ENCODE measurements at places on chromosomes 3 and 15.

GRCh38 chr3:29412110-29412509, 131.2 kb downstream of the RBMS3 start:
- DNase-seq = no peak

GRCh38 chr3:190322604-190323245, 479 bp upstream of the CLDN1 start:
- DNase-seq = no peak

GRCh38 chr3:81602781-81603180, 158.7 kb downstream of the GBE1 start:
- no peak for DNase-seq

- DNase-seq = no peak
Observed at GRCh38 chr15:32844118-32844711, 126.4 kb downstream of the GREM1 start.

GRCh38 chr15:42726114-42726513, 10.8 kb downstream of the CDAN1 start:
- no peak for DNase-seq

DNA sequence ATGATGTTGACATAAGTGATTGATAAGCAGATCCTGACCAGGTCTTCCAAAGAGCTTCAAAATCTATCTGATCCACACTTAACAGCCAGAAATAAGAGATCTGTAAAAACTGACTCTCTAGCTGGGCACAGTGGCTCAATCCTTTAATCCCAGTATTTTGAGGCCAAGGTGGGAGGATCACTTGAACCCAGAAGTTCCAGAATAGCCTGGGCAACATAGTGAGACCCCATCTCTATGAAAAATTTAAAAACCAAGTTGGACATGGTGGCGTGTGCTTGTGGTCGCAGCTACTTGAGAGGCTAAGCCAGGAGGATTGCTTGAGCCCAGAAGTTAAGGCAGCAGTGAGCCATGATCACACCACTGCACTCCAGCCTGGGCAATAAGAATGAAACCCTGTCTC, 43.6 kb downstream of the PIGB start:
- DNase-seq = no peak

DNA sequence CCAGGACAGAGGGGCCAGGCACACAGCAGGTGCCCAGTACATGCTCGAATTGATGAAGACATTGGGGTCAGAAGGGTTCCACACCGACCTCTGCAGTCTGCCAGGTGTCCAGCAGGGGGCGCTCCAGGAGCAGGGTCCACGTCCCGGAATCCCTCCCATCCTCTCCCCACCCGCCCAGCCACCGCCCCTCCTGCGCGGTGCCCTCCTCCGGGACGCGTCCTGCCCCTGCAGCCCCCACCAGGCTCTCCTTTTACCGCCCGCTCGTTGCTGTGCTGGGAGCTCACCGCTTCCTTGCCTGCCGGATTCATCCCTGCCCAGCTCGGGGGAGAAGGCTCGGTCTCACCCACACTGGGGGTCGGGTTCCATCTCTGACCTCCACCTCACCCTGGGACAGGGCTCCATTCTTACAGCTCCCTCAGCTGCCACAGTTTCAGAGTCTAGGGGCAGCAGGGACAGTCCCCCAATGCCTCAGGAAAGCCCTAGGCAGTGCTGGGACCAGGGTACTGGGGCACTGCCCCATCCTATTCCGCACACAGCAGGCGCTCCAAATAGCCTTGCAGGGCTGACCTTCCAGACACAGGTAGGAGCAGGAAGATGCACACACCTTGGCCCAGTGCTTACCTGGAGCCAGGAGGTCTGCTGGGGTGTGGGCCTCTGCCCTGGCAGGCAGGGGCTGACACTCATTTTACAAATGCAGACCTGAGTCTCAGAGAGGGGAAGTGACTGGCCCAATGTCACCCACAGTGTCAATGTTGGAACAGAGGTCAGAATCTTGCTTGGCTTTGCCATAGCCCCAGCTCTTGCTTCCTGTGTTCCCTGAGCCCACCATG, 31.0 kb downstream of the GRIP2 start:
- peak; percentile 43 for DNase-seq

- DNase-seq = no peak
Observed at GRCh38 chr3:103918336-103918735, 1448.4 kb upstream of the ALCAM start.

DNA sequence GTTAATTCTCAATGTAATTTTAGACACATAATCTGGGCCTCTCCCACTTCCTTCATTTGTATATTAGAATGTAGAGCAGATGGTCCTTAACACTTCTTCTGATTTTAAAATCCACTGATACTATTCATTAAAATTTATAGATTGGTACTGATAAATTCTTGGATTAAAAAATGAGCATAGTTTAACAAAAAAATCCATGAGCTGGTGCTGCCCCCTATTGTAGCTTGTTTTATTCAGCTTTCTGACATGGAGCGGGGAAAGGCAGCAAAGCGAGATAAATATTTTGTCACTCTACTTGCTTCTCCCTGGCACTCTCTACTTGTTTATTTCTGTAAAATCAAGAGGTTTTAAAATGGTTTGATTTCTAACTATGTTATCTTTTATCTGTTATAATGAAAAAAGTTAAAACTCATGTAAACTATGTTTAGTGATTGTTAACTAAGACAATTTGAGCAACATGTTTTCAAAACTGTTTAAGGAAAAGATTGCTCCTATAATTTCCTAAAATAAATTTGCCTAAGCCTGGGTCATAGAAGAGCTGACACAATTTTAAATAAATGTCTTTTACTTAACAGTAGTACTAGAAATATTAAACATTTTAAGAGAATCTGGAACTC, 26.5 kb upstream of the PLOD2 start:
- DNase-seq = peak; percentile 33

DNA sequence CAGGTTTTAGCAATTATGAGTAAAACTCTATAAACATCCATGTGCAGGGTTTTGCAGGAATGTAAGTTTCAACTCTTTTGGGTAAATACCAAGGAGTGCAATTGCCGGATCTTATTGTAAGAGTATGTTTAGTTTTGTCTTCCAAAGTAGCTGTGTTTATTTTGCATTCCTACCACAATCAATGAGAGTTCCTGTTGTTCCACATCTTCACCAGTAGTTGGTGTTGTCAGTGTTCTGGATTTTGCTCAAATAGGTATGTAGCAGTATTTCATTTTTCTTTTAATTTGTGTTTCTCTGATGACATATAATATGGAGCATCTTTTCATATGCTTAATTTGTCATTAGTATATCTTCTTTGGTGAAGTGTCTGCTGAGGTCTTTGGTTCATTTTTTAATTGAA, 185.1 kb upstream of the GALNT15 start:
- DNase-seq = no peak

- DNase-seq = no peak
Observed at GRCh38 chr3:62332017-62332416, 41.3 kb downstream of the FEZF2 start.

GRCh38 chr15:62896380-62896866, 146.1 kb upstream of the TPM1 start:
- no peak for DNase-seq

DNA sequence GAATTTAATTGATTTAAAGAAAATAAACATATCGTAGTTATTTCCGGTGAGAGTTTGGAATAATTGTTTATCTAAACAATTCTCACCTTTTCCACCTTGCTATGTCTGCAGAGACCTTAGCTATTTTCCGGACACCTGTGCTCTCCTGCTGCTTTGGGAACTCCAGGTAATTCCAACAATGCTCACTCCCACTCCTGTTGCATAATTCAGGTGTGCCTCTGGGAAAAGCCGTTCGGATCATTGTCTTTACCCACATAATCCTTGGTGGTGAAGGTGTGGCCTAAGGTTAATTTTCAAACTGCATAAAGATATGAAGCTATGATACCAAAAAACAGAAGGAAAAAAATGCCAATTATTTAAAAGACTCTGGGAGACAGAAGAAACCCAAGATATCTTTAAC, 59.4 kb downstream of the LDHAL6B start:
- DNase-seq = no peak

GRCh38 chr3:54067055-54067698, 55.2 kb upstream of the CACNA2D3 start:
- no peak for DNase-seq

DNA sequence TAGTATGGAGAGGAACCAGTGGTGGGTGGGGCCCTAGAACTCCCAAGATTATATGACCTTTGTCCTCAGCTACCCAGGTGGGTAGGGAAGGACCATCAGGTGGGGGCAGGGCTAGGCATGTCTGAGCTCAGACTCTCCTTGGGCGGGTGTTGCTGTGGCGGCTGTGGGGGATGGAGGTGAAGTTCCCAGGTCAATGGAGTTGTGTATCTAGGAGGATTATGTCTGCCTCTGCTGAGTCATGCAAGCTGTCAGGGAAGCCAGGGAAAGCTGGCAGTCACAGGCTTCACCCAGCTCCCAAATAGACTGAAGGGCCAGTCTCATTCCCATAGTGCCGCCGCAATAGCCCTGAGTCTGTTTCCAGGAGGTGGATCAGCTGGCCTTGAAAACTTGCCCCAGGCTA, 139.7 kb upstream of the CFAP20DC start:
- no peak for DNase-seq

- peak; percentile 97 for DNase-seq
Observed at GRCh38 chr3:24680214-24680967, 185.7 kb upstream of the THRB start.

DNA sequence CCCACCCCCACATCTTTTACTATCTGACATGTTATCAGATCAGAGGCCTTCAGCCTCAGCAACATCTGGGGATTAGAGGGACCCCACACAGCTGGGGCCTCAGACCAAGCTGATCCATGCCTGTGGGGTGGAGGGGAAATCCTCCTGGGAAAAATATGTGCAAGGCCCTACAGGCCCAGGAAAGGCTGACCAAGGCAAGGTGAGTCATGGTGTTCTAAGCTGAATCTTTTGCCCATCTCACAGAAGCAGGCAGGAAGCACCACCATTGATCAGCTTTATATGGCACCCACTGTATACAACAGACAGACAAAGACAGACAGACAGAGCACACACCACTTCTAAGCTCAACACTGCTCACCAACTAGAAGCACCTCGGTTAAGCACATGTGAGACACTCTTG, 12.4 kb upstream of the PARP6 start:
- no peak for DNase-seq

DNA sequence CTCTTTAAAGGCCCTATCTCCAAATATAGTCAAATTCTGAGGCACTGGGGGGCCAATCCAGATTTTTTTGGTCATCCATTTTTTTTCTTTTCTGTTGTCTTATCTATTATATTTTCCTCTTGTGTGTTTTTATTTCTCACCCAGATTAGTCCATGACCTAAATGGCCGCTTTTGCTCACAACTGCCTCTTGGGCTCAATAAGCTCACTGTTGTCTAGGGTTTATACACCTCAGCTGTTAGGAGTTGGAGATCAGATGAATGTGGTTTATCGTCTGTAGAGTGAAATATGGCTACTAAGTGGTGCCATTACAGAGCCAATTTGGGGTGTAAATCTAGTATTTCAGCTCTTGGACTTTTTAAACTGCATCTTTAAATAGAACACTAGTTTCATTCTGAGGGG, 173.3 kb downstream of the GHSR start:
- DNase-seq = no peak

DNA sequence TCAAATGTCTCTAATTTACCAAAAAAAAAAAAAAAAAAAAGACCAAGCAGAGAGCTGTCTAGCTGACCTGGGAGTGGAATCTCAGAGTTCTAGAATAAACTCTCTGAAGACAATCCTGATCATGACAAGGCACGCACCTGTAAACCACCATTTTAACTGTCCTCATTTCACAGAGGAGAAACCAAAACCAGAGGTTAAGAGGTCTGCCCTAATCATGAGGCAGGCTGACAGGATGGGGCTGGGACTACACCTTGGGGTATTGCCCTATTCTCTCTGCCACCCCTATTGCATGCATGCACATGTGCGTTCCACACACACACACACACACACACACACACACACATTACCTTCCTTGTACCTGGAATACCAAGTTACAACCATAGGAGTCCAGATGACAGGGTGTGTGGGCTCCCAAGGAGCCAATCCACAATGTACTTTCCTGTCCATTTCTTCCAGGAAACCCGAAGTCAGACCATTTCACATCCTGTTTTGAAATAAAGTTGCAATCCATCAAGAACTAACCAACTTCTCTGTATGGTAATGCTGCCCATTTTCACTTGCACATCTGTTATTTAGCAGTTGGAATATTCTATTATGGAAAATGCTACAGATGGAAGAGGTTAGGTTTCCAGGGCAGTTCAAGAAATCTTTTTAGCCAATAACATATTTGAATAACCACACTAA, 34.6 kb downstream of the HSPBAP1 start:
- no peak for DNase-seq

DNA sequence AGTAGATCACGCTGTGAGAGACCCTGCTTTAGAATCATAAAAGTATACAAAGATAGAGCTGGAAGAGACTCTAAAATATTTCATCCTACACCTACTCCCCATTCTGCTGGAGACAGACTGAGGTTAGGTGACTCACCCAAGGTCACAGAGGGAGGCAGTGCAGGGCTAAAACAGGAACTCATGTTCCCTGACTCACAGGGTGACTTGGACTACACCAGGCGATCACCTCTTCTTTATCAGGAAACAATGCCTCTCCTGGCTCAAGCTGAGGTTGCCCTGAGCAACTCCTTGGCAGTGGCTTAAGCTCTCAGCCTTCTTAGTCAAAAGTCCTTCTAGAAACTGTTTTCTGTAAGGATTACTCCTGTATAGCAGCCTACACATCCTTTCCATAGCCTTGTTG, 26.4 kb upstream of the TNFAIP8L3 start:
- no peak for DNase-seq

DNA sequence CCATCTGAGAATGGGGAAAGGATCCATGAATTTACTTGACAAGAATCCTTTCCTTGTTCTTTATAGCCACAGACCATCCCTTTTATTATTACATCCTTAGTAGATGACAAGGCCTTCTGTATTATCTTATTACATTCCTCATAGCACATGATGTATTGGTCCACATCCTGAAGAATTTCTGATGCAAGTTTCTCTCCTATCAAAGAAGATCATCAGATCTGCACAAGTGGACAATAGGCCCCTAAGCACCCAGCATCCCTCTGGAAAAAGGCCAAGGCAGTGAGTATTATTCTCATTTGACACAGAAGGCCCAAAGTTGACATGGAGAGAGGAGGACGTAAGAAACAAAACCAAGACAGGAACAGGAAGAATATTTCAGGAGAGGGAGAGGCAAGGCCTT, 31.4 kb downstream of the MYL3 start:
- DNase-seq = no peak

DNA sequence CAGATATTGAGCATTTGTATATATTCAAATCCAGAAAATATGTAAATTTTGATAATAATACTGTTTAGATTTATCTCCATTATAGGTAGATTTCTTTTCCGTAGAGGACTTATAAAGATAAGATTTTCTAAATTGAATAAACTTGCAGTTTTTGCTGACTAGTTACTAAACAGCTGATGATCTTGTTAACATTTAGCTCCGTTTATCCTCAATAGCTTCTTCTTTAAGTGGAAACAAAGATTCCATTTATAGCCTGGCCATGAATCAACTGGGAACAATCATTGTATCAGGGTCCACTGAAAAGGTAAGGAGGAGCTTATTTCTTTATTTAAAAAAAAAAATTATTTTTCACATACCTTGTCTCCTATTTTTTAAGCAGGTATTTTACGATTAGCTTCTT, 16.7 kb downstream of the WDR48 start:
- DNase-seq = peak; percentile 72

Data from COLO829 (cell line).